ENCODE measurements at places on chromosomes 3 and 15.

GRCh38 chr3:128256131-128256530, 102.8 kb downstream of the EEFSEC start:
- peak; percentile 73 for DNase-seq

DNA sequence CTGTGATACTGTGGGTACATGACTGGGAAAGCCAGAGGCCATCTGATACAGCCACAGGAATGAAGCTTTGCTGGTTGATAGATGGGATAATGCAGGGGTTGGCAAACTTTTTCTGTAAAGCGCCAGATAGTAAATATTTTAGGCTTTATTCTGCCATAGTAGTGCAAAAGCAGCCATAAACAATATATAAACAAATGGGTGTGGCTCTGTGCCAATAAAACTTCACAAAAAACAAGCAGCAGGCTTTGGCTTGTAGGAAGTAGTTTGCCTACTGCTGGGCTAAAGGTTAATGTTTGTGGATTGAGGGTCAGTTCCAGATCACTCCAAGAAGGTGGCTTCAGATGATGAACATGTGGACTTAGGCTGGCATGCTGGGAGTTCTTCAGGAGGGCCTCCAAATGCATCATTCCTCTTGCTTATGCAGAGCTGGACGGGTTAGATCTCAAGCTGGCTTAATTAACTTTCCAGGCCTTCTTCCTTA, 305.7 kb downstream of the RPLP1 start:
- DNase-seq: peak; percentile 10

GRCh38 chr15:59550956-59551355, 60.6 kb upstream of the GCNT3 start:
- DNase-seq: no peak

GRCh38 chr3:190485830-190486532, 27.9 kb upstream of the IL1RAP start:
- DNase-seq: no peak

DNA sequence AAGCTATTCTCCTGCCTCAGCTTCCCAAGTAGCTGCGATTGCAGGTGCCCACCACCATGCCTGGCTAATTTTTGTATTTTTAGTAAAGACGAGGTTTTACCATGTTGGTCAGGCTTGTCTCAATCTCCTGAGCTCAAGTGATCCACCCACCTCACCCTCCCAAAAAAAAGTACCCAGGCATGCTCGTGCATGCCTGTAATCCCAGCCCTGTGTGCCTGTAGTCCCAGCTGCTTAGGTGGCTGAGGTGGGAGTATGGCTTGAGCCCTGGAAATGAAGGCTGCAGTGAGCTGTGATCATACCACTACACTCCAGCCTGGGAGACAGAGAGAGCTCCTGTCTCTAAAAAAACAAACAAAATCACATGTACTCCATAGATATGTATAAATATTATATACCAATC, 176.5 kb downstream of the SOX2 start:
- no peak for DNase-seq

DNA sequence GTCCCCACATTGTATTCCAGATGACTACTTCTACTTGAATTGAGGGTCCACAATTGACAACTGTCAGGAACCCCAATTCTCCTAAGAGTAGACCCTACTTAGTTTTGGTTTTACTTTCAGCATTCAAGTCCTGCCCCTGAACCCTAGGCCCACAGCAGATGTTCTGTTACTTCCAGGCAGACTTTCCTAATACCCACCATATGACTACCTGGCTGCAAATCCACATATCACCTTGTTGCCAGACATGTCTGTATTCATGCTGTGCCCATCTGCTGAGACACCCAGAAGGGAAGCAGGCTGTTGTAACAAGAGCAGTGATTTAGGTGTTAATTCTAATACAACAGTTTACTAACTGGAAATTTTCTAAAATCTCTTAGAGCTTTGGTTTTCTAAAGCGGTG, 235.1 kb upstream of the CCDC54 start:
- no peak for DNase-seq

GRCh38 chr15:43249699-43250203, 17.0 kb downstream of the TGM5 start:
- DNase-seq: peak; percentile 50

DNA sequence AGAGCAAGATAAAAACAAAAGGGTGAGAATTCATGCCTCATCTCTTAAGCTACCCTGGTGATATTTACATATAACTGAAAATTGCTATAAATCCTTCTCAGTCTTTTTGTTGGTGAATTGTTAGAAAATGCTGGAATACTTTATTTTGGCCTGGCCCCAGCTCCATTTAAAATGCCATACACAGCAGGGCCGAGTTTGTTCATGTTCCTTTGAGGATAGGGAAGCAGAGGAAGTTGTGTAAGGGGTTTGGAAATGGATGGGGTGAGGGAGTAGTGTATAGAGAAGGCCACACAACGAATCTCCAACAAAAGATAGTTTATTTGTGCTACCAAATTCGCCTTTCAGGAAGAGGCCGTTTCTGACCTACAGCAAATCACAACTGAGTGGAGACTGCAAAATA, 78.6 kb upstream of the ADAMTS9 start:
- no peak for DNase-seq

DNA sequence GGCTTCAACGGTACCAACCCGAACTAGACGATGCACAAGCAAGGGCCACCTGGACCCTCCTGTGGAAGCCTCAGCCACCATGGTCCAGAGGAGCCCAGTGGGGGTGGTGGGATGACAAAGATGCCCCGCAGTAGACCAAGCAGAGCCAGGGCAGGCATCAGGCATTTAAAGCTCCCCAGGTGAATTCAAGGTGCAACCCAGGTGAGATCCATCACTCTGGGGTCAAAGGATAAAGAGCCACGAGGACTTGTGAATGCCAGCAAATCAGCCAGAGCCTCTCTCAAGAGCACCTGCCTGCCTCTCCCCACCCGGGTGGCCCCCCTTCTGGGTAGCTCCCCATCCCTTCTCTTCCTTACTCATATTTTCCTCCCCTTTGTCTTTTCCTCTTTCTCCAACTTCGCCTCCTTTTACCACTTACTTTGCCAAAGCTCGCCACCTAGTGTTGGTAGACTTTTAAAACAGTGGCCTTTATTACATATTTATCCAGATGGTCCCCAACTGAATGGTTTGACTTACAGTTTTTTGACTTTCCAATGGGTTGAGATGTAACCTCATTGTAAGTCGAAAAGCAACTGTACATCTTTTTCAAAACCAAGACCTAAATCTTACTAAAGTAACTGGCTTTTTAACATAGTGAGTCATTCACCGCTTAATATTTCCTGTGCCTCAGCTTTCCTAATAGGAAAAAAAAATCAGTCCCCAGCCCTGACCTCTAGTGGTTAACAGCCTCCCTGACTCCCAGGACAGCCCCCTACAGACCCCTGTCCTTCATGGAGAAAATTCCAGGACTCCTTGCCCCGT, 18.8 kb downstream of the PLA2G4F start:
- DNase-seq: peak; percentile 24

DNA sequence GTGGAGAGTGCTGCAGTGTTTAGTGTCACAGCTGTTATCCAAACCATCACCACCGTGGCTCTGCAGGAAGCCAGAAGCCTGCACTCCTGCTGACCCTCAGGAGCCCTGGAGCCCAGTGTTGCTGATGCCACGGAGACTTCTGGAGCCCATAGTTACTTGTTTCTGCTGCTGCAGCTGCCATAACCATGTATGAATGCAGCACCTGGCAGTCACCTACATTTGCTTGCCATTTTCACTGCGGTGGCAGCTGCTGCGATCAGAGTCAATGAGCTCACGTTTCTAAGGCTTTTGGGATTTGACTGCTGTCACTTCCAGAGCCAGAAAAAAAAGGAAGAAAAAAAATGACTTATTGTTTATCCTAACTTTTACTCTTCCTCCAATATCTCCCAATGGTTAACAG, 299.2 kb upstream of the THRB start:
- no peak for DNase-seq

- no peak for DNase-seq
These were observed 14.6 kb downstream of the ISG20 start for GRCh38 chr15:88653200-88654064.

DNA sequence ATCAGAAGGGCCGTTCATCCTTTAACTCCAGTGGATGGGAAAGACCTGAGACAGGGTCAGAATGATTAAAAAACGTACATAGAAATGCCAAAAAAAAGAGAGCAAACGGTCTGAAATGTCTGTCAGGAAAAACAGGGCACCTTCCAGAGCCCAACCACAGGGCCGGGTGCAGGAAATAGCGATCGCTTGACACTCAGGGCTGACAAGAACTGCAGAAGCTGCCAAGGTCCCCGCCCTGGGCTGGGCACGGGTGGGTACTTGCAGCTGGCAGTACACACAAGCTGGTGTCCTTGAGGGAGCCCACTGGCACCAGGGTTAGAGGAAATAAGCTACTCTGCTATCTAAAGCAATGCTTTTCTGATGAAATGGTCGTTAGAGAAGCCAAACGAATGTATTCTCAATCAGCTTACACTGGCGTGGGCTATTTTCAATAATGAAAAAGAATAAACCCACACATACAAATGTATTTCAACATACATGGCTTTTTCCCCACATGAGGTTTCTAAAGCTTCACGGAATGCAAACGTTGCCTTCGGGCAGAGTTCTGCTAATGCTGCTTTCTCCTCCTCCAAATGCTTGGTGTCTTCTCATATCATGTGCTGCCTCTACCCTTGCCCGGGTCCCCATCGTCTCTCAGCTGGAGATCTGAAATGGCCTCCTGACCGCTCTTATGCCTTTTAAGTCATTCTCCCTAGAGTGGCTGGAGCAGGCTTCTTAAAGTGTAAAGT, 15.6 kb downstream of the FRMD4B start:
- DNase-seq: peak; percentile 72
